Fibroblast of the conjunctiva (primary cell): ENCODE measurements at places on chromosomes 6 and 20.

GRCh38 chr20:43194137-43194536 is 4.4 kb upstream of the PTPRT start:
- DNase-seq = no peak

DNA sequence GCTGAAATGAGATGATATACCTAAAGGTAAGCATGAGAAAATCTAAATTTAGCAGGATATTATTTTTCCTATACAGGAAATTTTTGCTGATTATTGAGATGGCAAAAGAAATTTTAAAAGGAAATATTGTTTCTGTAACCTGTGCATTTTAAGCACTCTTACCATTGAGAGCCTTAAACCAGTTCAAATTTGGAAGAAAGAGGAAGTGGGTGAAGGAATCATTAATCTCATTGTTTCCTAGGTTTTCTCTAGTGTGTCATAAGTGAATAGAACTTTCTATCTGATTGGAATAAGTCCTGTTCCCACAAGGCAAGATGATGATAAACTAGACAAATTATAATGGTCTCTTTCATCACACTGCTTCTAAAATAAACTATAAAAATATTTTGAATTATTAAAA is 22.4 kb upstream of the FKBP1C start:
- DNase-seq = no peak

DNA sequence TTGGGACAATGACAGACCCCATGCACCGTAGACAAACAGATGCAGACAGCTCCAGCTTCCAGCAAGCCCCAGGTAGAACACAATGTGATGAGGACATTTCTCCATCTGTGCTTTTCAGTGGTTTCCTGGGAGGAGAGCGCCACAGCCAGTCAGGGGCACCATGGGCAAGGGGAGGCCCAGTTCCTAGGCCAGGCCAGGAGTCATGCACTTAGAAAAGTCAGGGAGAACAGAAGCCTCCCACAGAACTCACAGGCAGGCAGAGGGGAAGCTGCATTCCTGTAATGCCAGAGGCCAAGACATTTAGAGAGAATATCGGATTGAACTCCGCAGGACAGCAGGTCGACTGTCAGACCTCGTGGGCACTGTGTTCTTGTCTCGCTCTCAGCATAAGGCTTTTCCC is 9.2 kb downstream of the SYNDIG1 start:
- no peak for DNase-seq

DNA sequence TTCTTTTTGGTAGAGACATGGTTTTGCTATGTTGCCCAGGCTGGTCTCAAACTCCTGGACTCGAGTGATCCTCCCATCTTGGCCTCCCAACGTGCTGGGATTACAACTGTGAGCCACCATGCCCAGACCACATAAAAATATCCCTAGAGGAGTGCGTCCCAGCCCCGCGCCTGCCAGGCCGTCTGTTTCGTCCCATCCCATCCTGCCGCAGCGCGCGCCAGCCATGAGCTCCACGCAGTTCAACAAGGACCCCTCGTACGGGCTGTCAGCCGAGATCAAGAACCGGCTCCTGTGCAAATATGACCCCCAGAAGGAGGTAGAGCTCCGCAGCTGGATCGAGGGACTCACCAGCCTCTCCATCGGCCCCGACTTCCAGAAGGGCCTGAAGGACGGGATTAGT is 16.6 kb upstream of the AMD1 start:
- DNase-seq = no peak

GRCh38 chr20:29878281-29878741 is 1379.2 kb upstream of the DEFB115 start:
- DNase-seq = no peak

- peak; percentile 65 for DNase-seq
Measured at GRCh38 chr6:11921017-11921438, 91.1 kb upstream of the HIVEP1 start.

- peak; percentile 42 for DNase-seq
Measured at GRCh38 chr6:108565893-108566292, 5.2 kb downstream of the FOXO3 start.

- no peak for DNase-seq
Measured at GRCh38 chr20:32204205-32205109, 3.1 kb downstream of the PLAGL2 start.

- no peak for DNase-seq
Measured at GRCh38 chr6:127880429-127880828, 20.4 kb downstream of the THEMIS start.

DNA sequence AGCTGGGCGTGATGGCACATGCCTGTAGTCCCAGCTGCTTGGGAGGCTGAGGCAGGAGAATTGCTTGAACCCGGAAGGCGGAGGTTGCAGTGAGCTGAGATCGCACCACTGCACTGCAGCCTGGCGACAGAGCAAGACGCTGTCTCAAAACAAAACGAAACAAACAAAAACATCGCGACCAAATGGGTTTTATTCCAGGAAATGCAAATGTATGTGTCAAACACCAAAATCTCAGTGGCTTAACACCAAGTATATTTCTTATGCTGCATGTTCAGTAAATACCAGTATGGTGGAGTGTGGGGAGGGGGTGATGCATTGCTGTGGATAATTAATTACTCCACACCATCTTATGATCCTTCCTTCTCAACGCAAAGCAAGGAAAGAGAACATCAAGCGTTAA is 28.1 kb downstream of the ACTR5 start:
- DNase-seq = no peak

GRCh38 chr6:9272671-9273070 is 837.3 kb upstream of the SLC35B3 start:
- no peak for DNase-seq

GRCh38 chr20:18849131-18849530 is 35.5 kb downstream of the SCP2D1 start:
- DNase-seq = no peak

- no peak for DNase-seq
Measured at GRCh38 chr6:31719001-31719400, 2.5 kb downstream of the LY6G6C start.

GRCh38 chr20:34621036-34621343 is 55.9 kb downstream of the PIGU start:
- DNase-seq = no peak

DNA sequence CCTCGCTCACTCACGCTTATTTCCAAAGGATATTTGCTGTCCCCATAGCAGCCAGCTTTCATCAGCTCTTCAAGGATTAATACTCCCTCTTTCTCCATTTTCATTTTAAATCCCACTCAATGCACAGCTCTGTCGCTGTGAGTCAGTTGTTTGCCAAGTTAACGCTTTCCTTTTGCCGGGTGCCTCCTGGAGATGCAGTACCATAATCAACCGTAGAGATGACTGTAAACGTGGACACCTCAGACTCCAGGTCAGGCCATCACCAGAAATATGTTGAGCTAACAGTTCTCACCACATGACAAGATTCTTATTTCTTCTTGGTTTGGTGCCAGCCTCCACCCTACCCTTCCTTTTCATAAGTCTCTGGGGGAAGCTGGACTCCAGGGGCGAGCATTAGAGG is 66.6 kb upstream of the TAB2 start:
- DNase-seq = no peak
